Uterus (tissue), 4 donors: ENCODE measurements at places on chromosomes 13 and 19. TPM values are rescaled to one million over a fixed set of nuclear protein-coding genes. Genes with fewer than 3 reads are reported as not detected.

DNA sequence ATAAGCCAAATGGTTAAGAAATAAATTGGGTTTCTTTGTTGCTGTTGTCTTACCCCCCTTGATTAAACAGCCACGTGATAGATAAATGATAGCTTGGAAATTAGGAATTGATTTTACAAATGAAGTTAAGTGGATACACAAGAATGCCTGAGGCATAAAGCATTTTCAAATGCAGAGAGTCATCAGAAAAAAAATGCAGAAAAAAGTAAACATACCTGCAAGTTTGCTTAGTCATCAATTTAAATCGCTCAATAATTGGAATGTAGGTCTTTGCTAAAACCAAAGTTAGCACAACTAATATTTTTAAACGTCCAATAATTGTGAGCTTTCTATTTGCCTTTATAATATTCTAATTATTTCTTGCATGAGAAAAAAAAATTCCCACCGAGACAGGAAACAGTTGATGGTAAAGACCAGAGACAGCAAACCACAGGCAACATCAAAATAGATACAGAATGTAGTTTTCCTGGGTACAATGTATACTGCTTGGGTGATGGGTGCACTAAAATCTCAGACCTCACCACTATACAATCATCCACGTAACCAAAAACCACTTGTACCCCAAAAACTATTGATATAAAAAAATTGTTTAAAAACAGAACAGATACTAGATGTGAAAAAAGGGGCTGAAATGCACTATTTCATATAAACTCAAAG is 924.0 kb downstream of the PCDH9 start:
- H3K27me3 ChIP-seq = no peaks in the 10 kb centered on the region
- no peak overlapping the region for H3K4me3 ChIP-seq
- H3K4me1 ChIP-seq = no peaks in the 10 kb centered on the region
- no peak for DNase-seq

- no peaks in the 10 kb centered on the region for H3K36me3 ChIP-seq
- no peaks in the 10 kb centered on the region for H3K4me1 ChIP-seq
- no peak for DNase-seq
- H3K4me3 ChIP-seq = no peak overlapping the region
- no peak overlapping the region for H3K27ac ChIP-seq
Observed at GRCh38 chr13:31913459-31913858, 118.1 kb upstream of the FRY start.

DNA sequence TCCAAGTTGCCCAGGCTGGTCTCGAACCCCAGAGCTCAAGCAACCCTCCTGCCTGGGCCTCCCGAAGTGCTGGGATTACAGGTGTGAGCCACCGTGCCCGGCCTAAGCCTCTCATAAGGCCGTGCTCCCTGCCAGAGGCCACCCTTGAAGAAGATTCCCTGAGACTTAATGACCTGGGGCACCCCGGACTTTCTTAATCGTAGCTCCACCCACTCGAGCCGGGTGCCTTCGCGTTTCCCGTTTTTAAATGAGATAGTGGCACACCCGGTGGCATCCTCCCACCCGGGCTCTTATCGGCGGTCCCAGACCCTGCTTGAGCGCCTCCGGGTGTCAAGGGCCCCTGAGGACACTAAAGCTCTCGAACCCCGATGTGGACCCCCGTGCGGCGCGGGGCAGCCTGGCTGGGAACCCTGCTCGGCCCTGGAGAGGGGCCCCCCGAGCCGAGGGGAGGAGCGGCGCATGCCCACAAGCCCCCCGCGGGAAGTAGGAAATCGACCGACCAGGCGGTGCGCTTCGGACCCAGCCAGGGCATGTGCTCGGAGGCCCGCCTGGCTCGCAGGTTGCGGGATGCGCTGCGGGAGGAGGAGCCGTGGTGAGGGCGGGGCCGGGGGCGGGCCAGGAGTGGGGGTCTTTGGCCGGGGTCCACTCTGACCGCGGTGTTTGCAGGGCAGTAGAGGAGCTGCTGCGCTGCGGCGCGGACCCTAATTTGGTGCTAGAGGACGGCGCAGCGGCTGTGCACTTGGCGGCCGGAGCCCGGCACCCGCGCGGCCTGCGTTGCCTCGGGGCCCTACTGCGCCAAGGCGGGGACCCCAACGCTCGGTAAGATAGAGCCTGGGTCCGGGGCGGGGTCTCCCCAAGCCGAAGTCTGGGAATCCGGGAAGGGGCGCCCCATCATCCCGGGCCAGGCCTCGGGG is at the start of gene ANKLE1:
Gene ANKLE1, plus strand, starts transcription at position 511 of the 914 bp plus-strand sequence. Its CDS starts 20 bp downstream, at position 531.
- peaks cover 13% of the 10 kb centered on the region for H3K4me1 ChIP-seq
- no peak within 1 kb of the TSS for H3K4me3 ChIP-seq
- DNase-seq = no peak
- H3K36me3 ChIP-seq = no peaks in the 10 kb centered on the region
- H3K27me3 ChIP-seq = peaks cover 5% of the 10 kb centered on the region

The ZNF787 gene
- total RNA-seq = 21.5 TPM
